Stomach (tissue), 19 donors: ENCODE measurements at places on chromosomes 12 and 14. TPM values are rescaled to one million over a fixed set of nuclear protein-coding genes. Genes with fewer than 3 reads are reported as not detected.

DNA sequence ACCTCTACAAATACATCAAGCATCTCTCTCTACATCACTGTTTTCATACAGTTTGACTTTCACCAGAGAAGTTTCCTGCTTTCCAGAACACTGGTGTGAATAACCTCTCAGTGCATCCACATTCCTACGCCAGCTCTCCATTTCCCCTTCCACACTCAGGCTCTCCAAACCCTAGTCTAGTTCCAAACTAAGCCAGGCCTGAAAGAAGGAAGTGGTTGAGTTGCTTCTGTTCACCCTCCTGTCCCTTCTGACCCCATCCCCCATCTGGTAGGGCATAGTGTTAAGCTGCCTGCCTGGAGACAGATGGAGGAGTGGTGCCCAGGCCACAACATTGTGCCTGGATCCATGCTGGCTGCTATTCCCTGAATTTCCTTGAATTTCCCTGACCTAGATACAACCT lies 132.4 kb downstream of the GPR65 start:
- no peaks in the 10 kb centered on the region for H3K27me3 ChIP-seq
- DNase-seq: no peak
- no peaks in the 10 kb centered on the region for H3K36me3 ChIP-seq
- H3K27ac ChIP-seq: no peak overlapping the region
- H3K4me1 ChIP-seq: no peaks in the 10 kb centered on the region

DNA sequence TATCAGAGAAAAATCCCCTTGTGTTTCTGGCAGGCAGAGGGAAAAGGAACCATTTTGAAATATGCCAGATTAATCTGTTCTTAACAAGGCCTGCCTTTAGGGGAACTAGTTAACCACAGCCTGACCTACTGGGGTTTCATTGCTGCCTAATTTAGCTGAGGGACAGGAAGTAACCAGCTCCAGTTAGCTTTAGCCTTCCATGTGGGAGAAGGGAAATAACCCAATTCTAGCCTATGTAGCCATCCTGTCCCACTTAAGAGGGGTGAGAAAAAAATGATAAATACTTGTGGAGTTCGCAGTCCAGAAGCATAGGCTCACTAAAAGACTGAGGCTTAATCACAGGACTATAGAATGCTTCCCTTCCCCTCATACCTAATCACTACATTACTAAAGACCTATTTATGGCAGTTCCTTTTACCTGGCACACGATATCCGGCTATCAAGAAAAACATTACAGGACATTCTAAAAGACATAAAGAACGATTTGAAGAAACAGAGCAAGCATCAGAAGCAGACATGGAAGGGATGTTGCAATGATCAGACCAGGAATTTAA lies 22.8 kb downstream of the COX8C start:
- no peaks in the 10 kb centered on the region for H3K27me3 ChIP-seq
- H3K36me3 ChIP-seq: no peaks in the 10 kb centered on the region
- H3K27ac ChIP-seq: no peak overlapping the region

- no peaks in the 10 kb centered on the region for H3K27me3 ChIP-seq
- H3K27ac ChIP-seq: no peak overlapping the region
- no peak overlapping the region for H3K4me3 ChIP-seq
- no peak for DNase-seq
These were observed 185.3 kb upstream of the FBXO33 start for GRCh38 chr14:39617537-39617936.

DNA sequence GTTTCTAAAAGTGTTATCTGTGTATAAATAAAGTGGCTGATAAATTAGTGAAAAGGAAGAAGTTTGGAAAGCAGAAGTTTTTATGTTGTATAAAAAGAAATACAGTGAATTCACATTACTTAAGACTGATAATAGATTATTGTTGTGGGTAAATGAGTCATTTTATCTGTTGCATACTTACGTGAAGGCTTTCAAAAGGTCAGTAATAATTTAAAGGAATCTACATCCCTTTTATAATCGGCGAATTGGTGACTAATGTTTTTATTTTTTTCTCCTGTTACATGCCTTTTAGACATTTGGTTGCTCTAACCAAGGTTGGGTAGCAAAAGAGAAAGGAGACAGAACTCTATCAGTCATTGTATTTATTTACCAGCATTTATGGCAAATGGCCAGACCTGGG lies 155.9 kb downstream of the SLC41A2 start:
- H3K4me1 ChIP-seq: no peaks in the 10 kb centered on the region
- H3K4me3 ChIP-seq: no peak overlapping the region
- H3K36me3 ChIP-seq: no peaks in the 10 kb centered on the region
- no peak for DNase-seq
- H3K27me3 ChIP-seq: no peaks in the 10 kb centered on the region

DNA sequence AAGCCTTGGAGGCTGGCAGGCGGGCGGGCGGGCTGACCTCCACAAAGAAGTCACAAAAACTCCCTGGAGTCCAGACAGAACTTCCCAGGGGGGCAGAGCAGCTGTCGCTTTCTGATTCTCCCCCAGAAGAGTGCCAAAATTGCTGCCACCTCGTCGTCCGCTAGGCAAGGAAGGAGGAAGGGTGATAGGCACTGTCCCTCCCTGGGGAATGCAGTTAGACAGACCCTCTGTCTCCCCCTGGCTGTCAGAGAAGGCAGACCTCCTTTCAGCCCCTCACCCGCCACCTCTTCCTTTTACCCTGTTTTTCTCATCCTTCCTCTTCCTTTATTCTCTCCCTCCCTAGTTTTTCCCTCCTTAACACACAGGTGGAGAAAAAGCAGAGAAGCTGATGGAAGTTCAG lies 18.7 kb downstream of the GRIN2B start:
- no peak for DNase-seq
- H3K27me3 ChIP-seq: no peaks in the 10 kb centered on the region
- H3K36me3 ChIP-seq: no peaks in the 10 kb centered on the region
- no peak overlapping the region for H3K4me3 ChIP-seq

DNA sequence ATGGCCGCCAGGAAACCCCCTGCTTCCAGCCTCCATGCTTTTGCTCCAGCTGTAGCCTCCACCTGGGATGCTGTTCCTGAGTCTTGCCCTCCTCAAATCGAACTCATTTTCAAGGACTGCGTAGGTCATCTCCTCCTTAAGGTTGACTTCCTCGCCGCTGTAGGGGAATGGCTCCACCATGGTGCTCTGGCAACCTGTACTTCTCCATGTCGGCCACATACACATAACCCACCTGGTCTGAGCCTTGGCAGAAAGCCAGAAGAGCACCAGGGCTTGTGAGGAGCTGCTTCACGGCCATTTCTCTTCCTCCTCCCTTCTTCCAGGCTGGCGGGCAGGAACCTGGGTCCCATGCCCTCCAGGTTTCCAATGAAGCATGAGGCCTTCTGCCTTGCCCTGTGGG lies 36.7 kb upstream of the BEGAIN start:
- H3K36me3 ChIP-seq: no peaks in the 10 kb centered on the region
- no peaks in the 10 kb centered on the region for H3K27me3 ChIP-seq
- no peak overlapping the region for H3K27ac ChIP-seq
- no peak overlapping the region for H3K4me3 ChIP-seq
- peaks cover 2% of the 10 kb centered on the region for H3K4me1 ChIP-seq
- no peak for DNase-seq

- no peak overlapping the region for H3K27ac ChIP-seq
- H3K4me1 ChIP-seq: peaks cover 58% of the 10 kb centered on the region
- DNase-seq: no peak
These were observed 3.2 kb upstream of the GSC start for GRCh38 chr14:94773061-94773648.

DNA sequence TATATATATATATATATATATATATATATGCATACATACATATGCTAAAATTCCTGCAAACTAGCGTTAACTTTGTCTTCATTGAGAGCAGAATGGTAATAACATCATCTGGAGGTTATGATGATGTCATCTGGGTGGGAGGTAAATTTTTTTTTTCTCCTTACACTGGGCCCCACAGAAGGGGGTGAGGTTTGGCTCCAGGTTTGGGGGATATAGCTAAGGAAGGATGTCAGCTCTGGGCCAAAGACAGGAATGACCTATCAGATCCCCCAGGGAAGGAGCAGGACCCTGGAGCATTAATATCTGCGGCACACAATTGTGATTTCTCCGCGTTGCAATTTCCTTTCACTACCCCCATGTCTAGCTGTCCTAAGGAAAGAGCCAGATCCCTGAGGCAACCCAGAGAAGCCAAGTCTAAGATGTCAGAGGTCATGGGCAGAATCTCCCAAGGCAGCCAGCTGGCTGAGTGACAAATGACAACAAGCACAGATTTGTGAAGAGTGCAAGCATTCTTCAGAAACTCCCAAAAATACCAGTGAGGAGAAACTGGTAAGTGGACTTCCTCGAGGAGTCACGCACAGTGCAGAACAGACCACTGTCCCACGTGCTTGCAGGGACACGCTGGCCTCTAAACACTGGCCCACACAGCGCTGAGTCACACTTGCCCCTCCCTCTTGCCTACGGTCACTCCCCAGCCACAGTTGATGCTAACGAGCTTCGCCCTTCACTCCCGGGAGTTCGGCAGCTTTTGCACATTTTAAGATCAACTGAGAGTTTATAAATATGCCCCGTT lies 9.9 kb downstream of the UBC start:
- peak overlapping the region; percentile 75 for H3K27ac ChIP-seq
- no peaks in the 10 kb centered on the region for H3K36me3 ChIP-seq
- no peaks in the 10 kb centered on the region for H3K27me3 ChIP-seq
- peaks cover 17% of the 10 kb centered on the region for H3K4me1 ChIP-seq

DNA sequence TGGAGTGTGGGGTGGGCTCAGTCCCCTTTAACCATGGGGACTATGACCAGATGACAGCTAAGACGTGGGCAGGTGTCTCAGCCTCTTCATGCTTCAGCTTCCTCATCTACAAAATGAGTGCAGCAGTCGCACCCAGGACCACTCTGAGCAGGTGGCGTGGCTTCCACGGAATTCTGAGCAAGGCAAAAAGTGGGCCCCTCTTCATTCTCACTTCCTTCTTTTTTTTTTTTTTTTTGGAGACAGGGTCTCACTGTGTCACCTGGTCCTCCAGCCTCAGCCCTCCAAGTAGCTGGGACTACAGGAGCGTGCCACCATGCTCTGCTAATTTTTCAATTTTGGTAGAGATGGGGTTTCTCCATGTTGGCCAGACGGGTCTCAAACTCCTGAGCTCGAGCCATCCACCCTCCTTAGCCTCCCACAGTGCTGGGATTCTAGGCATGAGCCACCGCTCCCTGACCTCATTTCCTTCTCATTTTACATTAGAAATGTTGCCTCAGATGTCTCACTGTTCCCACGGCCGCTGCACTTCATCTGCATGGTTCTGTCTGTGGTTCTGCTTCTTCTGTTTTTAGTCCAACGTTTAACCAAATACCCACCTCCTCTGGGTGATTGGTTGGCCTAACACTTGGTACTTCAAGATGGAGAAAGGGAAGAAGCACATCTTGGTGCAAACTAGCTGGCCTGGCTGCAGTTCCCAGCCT lies 41.3 kb upstream of the BCL7A start:
- no peaks in the 10 kb centered on the region for H3K27me3 ChIP-seq
- H3K27ac ChIP-seq: no peak overlapping the region
- H3K4me3 ChIP-seq: no peak overlapping the region
- no peaks in the 10 kb centered on the region for H3K36me3 ChIP-seq

DNA sequence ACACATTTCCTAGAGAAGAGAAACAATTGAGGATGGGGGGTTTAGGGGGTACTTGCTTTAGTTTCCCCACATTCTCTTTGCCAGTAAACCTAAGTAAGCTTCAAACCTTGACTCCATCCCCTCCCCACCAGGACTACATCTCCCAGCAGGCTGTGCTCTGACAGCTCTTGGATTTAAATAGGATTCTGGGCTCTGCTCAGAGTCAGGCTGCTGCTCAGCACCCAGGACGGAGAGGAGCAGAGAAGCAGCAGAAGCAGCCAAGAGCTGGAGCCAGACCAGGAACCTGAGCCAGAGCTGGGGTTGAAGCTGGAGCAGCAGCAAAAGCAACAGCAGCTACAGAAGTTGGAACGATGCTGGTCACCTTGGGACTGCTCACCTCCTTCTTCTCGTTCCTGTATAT lies 20.6 kb downstream of the RDH12 start:
- H3K36me3 ChIP-seq: no peaks in the 10 kb centered on the region
- no peaks in the 10 kb centered on the region for H3K27me3 ChIP-seq
- peaks cover 14% of the 10 kb centered on the region for H3K4me1 ChIP-seq
- H3K4me3 ChIP-seq: peak overlapping the region; percentile 29
- no peak overlapping the region for H3K27ac ChIP-seq
- DNase-seq: peak; percentile 69

DNA sequence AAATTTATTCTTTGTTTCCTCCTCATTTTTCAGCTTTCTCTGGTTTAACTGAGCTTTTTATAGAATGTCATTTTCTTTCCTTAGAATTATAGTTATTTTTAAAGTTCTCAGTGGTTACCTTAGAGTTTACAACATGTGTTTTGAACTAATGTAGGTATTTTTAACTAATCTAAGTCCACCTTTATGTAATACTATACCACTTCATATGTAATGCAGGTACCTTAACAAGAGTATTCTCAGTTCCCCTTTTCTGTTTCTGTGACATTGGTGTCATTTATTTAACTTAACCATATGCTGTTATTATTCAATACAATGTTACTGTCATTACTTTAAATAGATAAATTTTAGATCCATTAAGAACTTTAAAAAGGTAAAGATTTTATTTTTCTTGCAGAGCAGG lies 30.3 kb upstream of the KCNC2 start:
- no peak for DNase-seq
- H3K27ac ChIP-seq: no peak overlapping the region
- H3K36me3 ChIP-seq: no peaks in the 10 kb centered on the region
- no peak overlapping the region for H3K4me3 ChIP-seq
- H3K27me3 ChIP-seq: no peaks in the 10 kb centered on the region

DNA sequence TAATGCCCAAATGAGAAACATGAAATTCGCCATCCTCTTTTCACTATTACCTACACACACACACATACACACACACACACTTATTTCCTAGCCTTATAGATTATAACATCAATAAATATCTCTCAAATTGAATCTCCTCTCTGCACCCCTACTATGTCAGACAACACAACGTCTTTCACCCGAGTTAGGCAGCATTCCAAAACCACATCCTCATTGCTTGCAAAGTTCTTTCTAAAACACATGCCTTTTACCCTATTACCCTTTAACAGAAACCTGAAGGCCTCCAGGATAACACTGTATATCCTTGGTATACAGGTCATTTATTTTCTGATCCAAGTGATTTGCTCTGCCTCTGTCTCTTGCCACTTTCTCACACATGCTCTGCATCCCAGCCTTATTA lies 56.3 kb downstream of the KCNH5 start:
- H3K4me3 ChIP-seq: no peak overlapping the region
- H3K36me3 ChIP-seq: no peaks in the 10 kb centered on the region
- H3K27me3 ChIP-seq: no peaks in the 10 kb centered on the region
- H3K27ac ChIP-seq: no peak overlapping the region
- no peaks in the 10 kb centered on the region for H3K4me1 ChIP-seq

Gene CCDC38
- total RNA-seq: not detected

Gene RABGGTA
- 230 TPM for total RNA-seq

Gene MYO1H
- not detected for total RNA-seq

Gene RNF10
- 189 TPM for total RNA-seq

Gene NPAS3
- 0.43 TPM for total RNA-seq

Gene EMP1
- 115 TPM for total RNA-seq

Gene CDKN3
- 1.8 TPM for total RNA-seq
